GM12878 (cell line): ENCODE measurements at places on chromosomes 1 and 21.

GRCh38 chr21:25171438-25171837, 435.8 kb downstream of the MRPL39 start:
- DNase-seq, result no peak

- DNase-seq, result no peak
Measured at GRCh38 chr1:200731654-200732332, 6.9 kb upstream of the CAMSAP2 start.

DNA sequence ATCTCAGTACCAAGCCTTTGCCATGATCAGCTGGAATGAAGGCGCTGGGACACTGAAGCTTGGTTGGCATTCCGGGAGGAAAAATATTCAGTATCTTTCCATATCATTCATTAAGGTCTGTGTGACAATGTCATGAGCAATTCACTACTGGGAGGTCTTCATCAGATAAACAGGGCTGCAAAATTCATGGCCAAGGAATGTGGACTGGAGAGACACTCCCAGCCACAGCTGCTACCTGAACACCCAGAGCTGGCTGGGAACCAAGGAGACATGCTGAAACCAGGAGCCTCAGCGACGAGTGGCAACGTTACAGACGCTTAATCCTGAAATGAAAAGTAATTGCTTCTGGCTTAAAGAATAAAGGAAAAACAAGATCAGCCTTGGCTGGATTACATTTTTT, 30.6 kb upstream of the DDAH1 start:
- no peak for DNase-seq

- no peak for DNase-seq
Measured at GRCh38 chr21:34126691-34127090, 53.3 kb downstream of the MRPS6 start.

GRCh38 chr1:185719021-185719420, 15.2 kb upstream of the HMCN1 start:
- no peak for DNase-seq

DNA sequence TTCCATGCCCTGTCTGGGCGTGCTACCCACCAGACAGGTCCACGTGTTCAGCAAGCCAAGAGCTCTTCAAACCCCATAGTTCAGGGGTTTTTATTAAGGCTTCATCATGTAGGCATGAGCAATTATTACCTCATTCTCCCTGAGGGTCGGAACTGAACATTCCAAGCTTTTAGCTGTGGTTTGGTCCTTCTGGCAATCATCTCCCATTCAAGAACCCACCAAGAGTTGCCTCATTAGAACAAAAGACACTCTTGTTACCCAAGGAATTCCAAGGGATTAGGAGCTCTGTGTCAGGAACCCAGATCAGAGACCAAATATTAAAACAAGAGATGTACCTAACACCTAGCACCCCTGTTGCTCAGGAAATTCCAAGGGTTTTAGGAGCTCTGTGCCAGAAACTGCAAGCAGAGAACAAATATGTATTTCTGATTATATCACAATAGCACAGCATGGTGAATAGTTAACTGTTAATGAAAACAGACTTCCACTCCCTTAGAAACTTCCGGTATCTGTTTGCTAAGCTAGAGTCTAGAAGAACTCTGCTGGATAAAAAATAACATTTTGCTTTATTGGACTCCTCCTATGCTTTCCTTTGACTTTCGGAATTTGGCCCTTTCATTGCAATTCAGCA, 201.2 kb upstream of the L1TD1 start:
- no peak for DNase-seq

DNA sequence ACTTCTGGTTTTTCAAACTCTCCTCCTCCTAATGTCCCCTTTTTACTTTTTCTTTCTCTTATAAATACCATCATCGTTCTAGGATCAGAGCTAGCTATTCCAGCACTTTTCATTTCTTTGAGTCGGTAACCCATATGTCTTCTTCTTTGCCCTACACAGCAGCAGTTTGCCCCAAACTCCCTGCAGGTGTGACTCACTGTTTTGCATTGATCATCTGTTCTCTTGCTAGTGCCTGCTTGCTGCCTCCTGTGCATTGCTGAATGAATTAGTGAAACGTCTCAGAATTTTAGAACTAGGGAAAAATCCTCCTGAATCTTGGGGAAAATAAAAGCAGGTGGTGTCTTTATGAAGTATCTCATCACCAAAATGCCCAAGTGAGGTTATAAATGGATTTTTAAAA, 21.7 kb downstream of the KCNK2 start:
- no peak for DNase-seq

DNA sequence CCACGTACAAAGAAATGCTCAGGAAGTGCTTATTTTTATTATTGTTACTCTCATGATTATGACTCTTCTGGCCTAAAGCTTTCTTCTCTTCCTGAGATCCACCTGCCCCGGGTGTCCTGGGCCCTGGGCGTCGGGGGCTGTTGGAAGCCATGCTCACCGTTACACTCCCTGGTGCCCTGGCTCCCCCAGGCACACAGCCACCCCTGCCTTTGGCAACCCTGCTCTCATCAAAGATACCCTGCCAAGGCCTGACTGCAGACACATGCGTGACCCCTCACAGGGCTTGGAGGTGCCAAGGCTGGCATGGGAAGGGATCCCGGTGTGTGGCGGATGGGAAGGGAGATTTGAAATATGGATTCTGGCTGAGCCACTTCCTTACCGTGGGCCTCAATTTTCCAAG, 3.3 kb upstream of the KISS1 start:
- DNase-seq, result no peak
